ENCODE measurements at places on chromosomes 2 and 18. TPM values are rescaled to one million over a fixed set of nuclear protein-coding genes. Genes with fewer than 3 reads are reported as not detected.
A peak's percentile ranks its signal among the peaks of the same experiment; 100 is the strongest.

Gene ITM2C
- polyA plus RNA-seq: 551 TPM

Gene SCN7A
- 7.0 TPM for polyA plus RNA-seq

Gene CWC22
- 6.5 TPM for polyA plus RNA-seq

Gene RMDN2
- 3.6 TPM for polyA plus RNA-seq

Gene PPP1R1C
- polyA plus RNA-seq: 0.41 TPM

Gene FAP
- 300 TPM for polyA plus RNA-seq

GRCh38 chr18:58593938-58594337, 35.0 kb downstream of the ALPK2 start:
- DNase-seq: no peak

DNA sequence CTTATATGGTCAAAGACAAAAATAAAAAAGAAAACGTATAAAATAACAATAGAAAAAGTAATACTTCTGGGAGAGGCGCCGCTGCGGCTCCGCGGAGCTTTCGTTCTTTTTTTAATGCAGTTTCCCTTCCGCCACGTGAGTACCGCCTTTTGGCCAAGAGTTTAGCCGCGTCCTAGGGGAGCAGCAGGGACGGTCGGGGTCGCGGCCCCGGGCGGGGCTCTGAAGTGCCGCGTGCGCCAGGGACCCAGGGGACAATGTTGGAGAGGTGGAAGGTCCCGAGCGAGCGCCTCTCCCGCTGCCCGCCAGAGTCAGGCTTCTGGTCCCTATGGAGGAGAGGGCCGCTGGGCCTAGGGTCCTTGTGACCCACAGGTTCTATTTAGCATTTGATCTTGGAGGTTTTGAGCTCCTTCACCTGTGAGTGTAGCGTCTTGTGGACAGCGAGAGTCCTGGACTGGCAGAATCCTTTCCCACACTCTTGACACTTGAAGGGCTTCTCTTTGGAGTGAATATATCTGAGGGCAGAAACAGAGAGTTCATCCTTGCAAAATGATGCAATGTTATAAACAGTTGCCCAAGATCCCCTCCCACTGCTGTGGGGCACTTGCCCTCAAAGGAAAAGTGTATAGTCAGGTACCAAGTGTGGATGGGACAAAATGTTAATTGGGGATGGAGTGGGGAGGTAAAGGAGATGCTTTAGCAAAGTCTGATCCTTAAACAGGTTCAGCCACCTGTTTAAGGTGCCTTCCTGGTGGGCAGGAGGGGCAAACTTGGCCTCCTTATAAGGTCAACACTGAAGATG, 6.3 kb downstream of the OSR1 start:
- DNase-seq: no peak

DNA sequence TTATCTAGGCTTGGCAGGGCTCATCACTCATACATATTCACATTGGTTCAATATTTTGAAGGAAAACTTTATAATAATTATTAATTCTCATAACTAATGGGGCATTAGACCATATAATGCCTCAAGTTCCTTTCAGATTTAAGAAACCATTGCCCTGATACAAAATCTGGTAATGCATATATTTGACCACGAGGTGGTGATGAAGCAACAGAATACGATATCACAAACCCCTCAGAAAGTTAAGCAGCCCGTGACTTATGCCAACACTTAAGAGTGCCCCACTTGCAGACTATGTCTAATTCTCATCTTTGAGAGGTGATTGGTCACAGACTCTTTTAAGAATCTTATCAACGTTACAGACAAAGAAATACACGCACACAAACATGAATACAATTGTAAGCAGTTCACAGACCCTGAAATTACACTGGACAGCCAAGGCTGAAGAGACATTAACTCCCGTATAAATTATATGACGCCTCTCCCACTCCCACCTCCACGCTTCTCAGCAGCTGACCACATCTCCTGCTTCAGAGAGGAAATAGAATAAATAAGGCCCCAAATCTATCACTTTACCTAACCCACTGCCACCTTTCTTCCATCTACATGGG, 20.7 kb upstream of the DNAH6 start:
- peak; percentile 49 for DNase-seq

DNA sequence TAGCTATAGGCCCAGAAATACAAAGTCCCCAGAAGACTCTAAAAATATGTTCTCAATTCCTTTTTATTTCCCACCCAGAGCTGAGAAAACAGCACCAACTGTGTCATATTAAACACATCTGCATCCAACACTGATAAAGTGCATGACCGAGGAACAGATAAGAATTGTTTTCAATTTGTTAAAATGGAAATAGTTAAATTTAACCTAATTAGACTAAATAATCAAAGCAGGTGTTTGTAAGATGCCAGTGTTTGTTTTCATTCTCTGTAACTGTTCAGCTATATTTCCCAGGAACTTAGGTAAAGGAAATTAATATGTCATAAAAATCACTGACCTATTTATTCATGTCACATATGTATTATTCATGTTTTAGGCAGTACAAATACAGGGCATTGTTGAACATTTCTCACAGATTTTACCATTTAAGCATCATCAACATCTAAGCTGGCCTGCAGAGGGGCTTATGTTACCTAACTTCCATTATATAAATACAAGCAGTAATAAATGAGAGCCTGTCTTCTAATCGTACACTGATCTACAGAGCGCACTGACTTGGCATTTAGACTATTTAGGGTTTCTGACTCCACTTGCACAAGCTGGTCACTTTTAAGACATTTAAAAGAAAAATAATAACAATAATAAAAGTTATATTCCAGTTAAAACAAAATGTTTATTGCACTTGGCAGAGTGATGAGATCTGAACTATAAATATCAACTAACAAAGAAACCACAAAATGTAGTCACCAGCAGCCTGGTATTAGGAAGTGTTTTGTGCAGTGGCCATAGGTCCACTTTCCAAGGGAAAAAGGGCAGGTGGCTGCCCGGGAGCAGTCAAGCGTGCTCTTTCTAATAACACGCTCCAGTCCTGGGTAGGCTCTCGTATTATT, 86.6 kb upstream of the ZFP36L2 start:
- peak; percentile 56 for DNase-seq

- no peak for DNase-seq
Measured at GRCh38 chr2:59997371-59997770, 556.1 kb downstream of the BCL11A start.

DNA sequence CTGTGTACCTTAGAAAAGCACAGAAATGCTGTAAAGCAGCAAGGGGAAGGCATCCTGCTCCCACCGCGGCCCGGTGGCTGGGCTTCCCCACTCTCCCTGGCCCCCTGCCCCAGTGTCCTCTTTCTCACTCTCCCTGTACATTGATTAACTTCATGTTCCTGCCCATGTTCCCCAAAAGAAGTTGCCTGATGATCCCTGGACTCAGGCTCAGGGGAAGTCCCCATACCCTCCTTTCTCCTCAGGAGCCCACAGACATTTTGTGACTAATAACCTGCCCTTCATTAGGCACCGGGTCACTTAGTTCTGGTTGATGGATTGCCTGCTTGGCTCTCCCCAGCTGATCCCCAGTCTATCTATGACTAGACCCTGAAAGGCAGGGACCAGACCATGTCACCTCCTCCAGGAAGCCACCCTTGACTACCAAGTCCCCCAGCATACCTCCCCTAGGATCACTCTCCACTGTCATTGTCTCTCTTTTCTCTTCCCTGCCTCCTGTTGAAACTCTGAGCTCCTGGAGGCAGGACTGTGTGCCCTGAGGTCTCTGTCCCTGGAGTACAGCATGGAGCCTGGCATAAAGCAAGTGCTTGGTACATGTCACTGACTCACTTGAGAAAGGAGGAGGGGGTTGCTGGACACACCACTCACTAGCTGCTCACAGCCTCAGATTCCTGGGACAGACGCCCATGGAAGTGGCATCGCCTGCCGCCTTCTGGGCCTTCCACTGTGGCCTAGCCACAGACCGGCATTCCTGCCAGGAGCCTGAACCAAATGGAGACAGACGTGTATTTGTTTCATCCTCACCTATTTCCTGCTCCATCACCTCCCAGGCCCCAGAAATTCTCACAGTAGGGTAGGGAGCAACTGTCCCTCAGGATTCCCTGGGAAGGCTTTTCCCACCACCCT, 13.5 kb downstream of the MALL start:
- DNase-seq: no peak

- DNase-seq: no peak
Measured at GRCh38 chr2:105371156-105371555, 27.7 kb downstream of the FHL2 start.

DNA sequence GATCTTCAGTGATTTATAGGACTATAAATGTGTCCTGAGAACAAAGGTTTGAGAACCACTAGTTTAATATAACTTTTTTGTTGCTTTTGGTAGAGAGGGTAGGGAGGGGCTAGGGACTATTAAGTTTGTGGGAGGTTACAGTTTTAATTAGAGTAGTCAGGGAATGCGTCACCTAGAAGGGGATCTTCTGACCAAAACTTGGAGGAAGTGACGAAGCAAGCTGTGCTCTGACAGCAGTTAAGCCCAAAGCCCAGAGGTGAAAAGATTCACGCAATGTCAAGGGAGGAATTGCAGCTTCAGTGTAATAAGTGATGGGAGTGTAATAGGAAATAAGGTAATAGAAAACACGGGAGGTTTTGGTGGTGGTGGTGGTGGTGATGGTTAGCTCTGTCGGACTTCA, 8.1 kb downstream of the TDRD15 start:
- no peak for DNase-seq

GRCh38 chr2:65432227-65433190, at the start of gene SPRED2:
SPRED2 (minus strand) TSS chr2:65432599; CDS start chr2:65431987, 612 bp downstream.
- peak; percentile 94 for DNase-seq

DNA sequence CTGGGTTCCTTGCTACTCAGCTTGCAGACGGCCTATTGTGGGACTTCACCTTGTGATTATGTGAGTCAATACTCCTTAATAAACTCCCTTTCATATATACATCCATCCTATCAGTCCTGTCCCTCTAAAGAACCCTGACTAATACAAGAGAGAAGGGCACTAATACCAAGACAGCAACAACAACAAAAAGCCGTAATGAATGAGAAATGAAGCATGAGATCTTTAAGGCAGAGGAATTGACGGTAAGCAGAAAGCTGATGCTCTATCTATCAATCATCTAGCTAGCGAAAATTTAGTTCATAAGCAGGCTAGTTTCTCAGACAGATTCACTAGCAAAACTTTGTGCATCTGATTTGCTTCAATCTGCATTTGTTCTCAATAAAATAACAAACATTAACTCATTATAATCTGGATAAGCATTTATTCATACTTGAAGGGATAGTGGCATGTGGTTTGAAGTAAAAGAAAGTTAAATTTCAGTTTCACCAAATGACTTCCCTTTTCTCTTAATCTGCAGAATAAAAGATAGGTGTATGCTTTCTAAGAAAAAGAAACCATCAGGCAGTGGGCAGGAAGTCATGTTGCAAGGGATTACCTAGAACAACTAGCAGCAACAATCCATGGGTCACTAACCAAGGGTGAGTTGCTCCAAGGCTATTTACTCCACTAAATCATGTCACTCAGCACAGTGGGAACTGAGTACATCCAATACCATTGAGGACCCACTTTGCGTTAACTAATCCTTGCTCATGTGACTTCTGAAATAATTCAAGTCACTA, 376.5 kb downstream of the TMEM182 start:
- no peak for DNase-seq

DNA sequence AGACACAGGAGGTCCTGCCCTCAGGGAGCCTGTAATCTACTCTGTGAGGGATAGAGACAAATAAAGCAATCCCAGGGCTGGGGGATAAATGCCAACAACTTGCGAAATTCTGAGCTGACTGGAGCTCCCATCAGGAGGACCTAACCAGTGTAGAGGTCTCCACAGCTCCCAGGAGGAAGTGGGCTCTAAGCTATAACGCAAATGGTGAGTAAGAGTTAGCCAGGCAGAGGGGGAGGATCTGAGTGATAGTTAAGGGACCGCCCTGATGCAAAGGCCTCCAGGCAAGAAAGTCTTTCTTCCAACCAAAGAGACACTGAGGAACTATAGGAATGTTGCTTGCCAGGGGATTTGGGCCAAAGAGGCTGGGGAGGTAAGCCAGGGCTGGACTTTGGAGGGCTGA, 16.0 kb upstream of the ZNF532 start:
- DNase-seq: no peak

GRCh38 chr2:120622886-120623753, 112.5 kb upstream of the GLI2 start:
- DNase-seq: no peak

Data from AG04450 (cell line).